Lower leg skin (tissue), 4 donors: ENCODE measurements at places on chromosomes 2 and 18.

DNA sequence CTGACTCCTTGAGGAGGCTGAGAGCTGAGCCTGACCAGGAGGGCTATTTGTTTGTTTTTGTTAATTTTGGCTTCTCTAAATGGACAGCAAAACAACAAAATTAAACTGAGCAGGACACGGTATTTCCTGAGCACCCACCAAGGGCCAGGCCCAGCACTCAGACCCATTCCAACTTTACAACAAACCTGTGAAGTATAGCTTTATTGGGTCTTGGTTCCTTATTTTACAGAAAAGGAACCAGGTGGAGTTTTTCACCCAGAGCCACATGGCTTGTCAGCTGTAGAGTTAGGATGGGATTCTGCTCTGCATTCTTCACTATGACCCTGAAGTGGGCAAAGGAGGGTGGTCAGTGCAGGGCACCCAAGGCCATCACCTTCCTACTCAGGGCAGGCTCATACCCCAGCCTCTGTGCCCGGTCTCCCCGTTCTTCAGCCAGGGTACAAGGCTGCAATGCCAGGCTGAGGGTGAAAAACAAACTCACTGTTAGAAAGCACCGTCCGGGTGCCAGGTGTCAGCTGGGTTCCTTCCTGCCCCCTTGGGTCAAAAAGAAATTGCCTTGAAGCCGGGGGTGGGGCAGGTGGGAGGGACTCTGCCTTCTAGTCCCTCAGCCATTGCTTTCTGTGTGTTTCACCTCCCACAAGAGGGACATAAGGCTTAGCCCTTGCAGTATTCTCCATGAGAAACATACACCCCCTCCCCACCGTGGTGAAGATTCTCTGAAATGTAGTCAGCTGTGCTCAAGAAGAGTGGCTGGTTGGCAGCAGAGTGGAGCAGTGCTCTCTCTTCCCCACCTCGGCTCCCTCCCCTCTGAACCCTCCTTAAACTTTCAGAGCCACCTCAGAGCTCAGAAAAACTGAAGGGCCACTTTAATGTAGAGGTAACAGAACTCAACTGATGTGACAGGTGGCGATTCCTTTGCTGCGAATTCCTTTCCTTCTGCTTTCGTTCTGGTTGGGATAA is 2.2 kb downstream of the PSD4 start:
- DNase-seq: no peak

DNA sequence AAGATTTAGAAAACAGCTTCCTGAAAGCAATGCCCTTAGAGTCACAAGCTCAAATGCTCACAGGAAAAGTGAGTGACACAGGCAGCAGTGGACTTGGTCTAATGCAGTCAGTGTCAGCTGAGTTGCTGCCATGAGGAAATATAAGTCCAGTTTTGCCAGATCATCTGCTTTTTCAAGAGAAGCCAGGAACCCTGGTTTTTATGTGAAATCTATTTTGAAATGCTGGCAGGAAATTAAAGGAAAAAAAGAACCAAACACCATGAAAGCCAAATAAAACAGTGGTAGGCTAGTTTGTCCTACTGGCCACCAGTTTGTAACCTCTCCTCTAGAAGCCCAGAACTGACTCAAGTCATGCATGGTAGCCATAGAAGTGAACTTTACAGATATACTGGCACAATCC is 109.2 kb downstream of the THADA start:
- no peak for DNase-seq

- DNase-seq: no peak
These were observed 15.9 kb upstream of the CRIM1 start for GRCh38 chr2:36339607-36340218.

- DNase-seq: no peak
These were observed 787.2 kb downstream of the TDRD15 start for GRCh38 chr2:21910832-21911507.

DNA sequence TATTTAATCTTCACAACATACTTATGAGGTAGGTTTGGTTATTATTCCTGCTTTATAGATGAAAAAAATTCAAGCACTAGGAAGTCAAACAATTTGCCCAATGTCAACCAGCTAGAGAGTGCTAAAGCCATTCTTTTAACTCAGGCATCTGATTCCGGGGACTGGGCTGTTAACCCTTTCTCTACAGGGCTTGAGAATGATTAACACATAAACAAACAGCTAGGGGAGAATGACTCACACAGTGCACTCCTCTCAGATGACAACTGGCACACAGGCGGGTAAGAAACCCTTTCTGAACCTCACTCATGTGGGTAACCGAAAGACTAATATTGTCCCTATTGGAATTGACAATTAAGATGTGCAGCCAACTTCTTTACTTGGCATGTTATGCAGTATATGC is 86.3 kb upstream of the FSHR start:
- no peak for DNase-seq

DNA sequence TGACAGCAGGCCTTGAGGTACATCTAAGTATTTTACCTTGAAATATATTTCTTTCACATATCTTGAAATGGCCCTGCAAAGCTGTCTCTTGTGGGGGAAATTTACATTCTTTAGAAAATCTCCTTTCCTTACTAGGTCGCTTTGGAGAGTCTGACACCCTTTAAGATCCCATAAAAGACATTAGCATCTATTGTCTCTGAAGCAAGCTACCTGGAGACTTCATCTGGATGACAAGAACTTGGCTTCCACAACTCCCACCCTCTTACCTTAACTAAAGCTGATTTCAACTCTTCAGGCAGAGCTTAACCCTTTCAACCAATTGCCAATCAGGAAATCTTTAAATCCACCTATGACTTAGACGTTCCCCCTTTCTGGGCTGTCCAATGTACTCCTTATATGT is 219.3 kb downstream of the PIEZO2 start:
- no peak for DNase-seq

DNA sequence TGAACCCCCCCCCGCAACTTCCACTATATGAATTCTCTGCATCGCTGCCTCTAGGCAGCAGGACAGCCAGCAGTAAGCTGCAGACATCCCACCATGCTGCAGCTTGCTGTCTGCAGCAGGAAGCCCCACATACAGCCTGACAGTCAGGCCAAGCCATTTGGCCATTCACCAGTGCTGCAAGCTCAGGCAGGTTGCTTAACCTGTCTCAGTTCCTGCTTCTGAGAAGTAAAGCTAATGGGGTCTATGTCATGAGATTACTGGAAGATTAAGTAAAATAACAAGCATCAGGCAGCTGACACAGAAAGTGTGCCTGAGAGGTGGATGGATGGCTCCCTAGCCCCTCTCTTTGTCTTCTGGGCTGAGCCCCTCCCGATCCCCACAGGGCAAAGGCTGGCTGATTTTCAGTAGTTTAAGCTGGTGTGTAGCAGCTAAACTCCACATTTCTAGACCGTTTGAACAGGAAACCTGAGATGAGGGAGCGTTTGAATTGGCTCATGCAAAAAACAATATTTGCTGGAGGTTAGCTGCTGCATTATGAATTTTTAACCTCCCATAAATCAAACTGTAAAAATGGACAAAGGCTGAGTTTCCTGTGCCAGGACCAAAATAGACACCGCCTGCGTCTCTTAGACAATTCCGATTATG is 193.8 kb upstream of the ARL4C start:
- no peak for DNase-seq
